ENCODE measurements at places on chromosomes 2 and 18.

DNA sequence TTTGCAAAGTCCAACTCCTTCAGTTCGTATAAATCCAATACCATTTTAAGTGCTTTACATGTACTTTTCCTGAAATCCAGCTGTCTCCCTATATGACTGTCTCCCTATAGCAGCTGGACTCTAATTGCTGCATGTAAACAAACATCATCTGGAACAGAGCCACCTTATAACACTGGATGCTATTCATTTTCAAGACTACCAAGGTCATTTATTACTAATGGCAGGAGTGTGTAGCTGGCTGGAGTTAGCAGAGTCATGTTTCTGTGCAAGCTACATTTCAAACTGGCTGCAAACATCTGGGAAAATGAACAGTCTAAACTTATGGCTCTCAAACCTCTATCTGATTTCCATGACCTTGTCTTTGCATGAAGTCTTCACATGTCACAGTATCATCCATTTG is 575.2 kb downstream of the PIK3C3 start:
- DNase-seq = no peak

GRCh38 chr2:67272195-67272594 is 124.9 kb upstream of the ETAA1 start:
- no peak for DNase-seq

GRCh38 chr18:6728809-6729246 is 688 bp upstream of the ARHGAP28 start:
- DNase-seq = no peak

DNA sequence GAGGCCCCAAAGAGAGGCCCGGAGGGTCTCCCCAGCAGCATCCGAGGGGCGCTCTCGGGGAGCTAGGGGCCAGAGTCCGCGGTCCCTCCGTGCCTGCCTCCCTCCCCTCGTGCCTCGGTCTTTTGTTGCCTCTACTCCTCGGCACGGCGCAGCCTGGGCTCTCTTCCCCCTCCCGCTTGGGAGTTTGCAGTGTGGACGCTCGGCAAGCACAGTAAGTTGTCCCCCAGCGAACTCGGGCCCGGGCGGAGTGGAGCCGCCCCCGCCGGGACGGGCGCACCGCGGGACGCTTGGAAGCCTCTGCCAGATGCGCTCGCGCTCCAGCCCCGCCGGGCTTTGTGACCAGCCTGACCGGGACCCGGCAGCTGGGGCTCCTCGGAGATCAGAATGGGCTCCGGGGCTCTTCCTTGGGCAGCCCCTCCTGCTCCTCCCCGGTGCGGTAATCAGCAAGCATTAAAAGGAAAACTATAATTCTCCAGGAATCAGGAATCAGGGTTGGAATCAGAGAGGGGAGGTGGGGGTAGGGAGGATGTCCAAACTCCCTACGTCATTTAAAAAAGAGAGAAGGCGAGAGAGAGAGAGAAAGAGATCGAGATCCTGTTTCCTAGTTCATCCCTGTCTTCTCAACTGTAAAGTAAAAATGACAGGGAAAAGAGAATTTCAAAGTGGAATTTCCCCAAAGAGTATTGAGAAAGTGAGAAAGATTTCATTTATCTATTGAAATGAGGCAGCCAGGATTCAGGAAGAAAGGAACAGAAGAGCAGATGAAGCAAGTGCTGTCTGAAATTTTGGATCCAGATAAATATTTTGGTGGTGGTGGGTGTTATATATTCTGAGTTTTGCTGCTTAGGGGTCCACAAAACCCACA is 786 bp upstream of the TMEM200C start:
- peak; percentile 26 for DNase-seq

DNA sequence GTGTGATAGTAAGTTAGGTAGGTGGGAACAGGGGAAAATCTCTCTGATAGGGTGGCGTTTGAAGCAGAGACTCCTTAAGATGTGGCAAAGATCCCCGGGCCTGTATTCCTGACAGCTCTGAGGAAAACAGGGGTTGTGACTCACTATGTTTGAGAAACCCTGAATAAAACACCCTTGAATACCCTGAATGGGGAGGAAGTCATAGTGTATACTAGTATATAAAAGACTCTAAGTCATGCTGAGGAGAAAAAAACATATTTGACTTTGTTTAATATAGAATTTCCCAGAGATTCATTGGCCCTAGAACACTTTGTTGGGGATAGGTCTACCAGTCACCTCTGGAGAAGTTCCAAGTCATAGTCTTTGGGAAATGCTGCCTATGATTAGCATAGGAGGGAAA is 590.9 kb downstream of the IRS1 start:
- no peak for DNase-seq

- no peak for DNase-seq
Measured at GRCh38 chr18:44915661-44916060, 235.0 kb downstream of the SETBP1 start.

- no peak for DNase-seq
Measured at GRCh38 chr2:227612546-227613271, 1.9 kb downstream of the SCYGR3 start.

GRCh38 chr2:197904446-197904845 is 100.1 kb downstream of the PLCL1 start:
- DNase-seq = no peak

DNA sequence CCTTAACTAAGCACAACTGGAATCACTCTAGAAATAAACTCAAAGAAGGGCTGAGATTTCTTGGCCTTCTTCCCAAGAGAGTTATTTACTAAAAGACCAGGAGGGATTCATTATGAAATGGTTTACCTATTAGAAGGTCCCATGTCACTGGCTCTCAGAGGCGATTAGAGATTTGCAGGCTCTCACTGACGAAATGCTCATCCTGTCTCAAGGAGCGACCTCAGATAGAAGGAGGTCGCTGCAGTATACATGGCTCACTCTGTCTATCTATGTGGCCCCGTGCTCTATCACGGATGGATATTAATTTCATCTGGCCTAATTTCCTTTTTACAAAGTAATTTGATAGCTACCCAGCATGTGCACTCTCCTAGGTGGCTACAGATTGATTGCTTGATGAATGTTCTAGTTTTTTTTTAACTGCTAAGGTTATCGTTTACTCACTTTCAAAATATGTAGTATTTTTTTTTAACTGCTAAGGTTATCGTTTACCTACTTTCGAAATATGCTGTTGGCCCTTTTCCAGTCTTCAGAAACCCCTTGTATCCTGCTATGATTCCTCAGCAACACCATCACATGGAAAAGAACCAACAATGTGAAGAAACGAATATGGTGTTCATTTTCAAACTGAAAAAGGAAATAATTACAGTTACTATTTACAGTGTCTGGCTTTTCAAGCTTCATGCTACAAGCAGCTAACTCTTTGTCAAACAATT is 9.1 kb downstream of the SMIM21 start:
- no peak for DNase-seq

DNA sequence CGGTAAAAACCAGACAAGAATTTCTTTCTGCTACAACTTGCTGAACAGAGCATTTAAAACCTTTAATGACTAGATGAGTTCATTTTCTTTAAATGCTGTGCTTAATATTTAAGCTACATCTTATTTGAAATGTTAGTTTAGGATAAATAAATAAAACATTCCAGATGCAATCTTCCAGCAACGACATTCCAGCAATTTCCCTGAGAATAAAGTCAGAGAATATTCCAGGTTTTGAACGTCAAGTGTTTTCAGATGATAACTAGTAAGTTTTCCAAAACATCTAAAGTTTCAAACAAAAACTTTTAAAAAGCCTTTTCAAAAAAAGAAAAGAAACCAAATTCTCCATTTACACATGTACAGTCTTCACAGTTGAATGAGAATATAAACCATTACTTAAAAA is 104.8 kb downstream of the PPP1R1C start:
- no peak for DNase-seq

DNA sequence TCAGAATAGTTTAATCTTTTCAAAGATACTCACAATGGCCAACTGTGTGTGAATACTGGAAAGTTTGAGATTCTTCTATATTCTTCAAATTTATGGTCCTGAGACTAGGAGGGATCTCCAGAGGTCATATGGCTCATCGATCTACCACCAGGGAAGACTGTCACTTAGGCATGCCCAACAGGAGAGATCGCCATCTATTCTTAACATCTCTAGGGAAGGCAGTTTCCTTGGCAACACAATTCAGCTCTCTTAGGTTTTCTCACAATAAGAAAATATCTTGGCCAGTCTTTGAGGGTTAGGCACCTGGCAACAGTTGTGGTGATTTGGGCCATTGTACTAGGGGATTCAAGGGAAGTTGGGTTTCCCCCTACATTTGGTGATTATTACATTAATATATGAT is 107.2 kb downstream of the GALNT3 start:
- DNase-seq = peak; percentile 17

GRCh38 chr2:68940369-68940768 is 12.3 kb downstream of the GKN2 start:
- no peak for DNase-seq

GRCh38 chr2:200156166-200156835 is 150.2 kb upstream of the SPATS2L start:
- no peak for DNase-seq

GRCh38 chr2:23286758-23287704 is 97.9 kb upstream of the KLHL29 start:
- DNase-seq = no peak

- peak; percentile 42 for DNase-seq
Measured at GRCh38 chr2:144505245-144505831, 14.6 kb downstream of the ZEB2 start.

- DNase-seq = no peak
Measured at GRCh38 chr2:71538656-71539265, 85.4 kb downstream of the DYSF start.

- DNase-seq = peak; percentile 76
Measured at GRCh38 chr2:12733846-12734245, 17.1 kb downstream of the TRIB2 start.

GRCh38 chr18:79600141-79600540 is 79.5 kb upstream of the CTDP1 start:
- no peak for DNase-seq

DNA sequence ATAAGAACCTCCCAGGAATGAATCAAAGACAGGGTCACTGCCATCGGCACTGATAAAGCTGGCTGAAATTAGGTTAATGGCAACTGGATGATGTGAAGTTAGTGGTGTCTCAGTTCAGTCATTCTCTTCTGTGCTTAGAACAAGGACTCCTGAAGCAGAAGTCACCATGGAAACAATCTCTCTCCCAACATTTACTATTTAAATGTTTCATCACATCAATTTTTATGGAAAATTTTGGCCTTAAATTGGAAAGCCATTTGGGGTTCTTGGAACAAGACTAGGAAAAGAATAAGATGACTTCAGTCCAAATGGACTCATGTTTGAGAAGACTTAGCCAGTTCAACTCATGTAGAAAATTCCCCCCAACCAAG is 15.5 kb upstream of the ARL5A start:
- DNase-seq = no peak

DNA sequence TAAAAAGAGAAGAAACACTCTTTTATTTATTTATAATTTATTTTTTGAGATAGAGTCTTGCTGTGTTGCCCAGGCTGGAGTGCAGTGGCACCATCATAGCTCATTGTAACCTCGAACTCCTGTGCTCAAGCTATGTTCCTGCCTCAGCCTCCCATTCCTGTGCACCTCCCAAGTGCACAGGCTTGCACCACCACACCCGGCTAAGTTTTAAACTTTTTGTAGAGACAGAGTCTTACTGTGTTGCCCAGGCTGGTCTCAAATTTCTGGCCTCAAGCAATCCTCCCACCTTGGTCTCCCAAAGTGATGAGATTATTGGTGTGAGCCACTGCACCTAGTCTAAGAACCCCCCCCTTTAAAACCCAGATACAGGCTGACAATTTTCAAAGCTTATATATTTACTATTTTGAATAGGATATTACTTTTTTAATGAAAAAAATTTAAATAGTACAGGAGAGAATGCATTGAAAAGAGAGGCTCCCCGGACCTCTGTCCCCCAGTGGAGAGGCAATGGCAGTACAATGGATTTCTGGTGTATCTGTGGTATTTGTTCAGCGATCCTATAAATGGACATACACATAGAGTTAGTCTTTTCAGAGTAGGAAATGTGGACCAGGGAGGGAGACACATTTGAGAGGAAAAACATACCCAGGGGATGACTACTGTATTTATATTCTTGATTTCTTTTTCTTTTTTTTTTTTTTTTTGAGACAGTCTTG is 48.1 kb upstream of the CNOT11 start:
- no peak for DNase-seq

DNA sequence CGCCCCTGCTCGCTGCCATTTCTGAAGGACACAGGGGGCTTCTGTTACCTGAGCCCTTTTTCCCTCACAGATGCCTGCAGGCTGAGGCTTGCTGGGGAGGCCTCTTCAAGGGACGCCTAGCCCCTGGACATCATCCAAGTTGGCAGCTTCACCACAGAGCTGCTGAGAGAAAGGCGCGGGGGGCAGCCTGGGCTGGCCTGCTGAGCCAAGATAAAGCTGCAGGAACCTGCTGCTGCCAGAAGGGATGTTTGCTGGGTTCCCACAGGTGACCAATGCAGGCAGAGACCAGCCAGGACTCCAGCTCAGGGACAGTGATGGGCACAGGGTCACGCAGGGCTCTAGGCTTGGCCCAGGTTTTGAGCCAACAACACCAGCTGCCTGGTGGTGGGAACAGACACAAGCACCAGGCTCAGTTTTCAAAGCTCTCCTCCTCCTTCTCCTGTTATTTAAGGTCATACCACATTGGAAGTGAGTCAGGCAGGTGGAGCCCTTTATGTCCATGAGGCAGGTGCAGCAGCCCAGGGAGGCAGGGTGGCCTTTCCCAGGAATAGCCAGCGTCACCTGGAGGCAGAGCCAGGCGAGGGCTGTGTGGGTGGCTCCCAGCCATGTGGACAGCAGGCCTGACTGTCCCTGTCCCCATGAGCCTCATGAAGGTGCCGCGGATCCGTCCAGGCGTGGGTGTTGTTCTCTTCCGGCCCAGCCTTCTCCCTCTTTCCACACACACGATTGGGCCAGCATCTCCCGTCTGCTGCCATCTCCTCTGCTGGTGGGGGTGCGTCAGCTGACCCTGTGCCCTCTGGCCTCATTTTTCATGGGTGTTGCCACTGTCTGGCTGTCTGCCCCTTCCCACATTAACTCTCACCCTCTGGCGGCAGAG is 515.5 kb upstream of the MYT1L start:
- DNase-seq = peak; percentile 46

DNA sequence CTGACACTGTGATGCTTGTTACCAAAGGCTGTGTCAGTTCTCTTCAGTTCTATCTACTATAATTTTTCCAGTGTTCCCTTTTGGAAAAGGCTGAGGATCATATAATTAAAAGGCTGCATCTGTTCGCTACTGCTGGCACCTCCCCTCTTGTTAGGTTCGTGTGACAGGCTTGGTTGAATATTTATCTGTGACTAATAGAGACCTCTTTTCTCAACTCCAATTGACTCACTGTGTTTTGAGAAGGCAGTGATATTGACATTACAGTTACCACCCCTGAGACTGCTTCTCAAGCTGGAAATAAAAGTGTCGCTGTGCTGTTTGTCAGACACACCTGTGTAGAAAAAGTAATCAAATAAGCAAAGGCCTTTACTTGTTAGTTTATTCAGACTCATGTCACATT is 205.5 kb upstream of the KCNH7 start:
- peak; percentile 2 for DNase-seq

Data from Ammon's horn (tissue), 1 donor.